ENCODE measurements at places on chromosomes 6 and 20.
A peak's percentile ranks its signal among the peaks of the same experiment; 100 is the strongest.

DNA sequence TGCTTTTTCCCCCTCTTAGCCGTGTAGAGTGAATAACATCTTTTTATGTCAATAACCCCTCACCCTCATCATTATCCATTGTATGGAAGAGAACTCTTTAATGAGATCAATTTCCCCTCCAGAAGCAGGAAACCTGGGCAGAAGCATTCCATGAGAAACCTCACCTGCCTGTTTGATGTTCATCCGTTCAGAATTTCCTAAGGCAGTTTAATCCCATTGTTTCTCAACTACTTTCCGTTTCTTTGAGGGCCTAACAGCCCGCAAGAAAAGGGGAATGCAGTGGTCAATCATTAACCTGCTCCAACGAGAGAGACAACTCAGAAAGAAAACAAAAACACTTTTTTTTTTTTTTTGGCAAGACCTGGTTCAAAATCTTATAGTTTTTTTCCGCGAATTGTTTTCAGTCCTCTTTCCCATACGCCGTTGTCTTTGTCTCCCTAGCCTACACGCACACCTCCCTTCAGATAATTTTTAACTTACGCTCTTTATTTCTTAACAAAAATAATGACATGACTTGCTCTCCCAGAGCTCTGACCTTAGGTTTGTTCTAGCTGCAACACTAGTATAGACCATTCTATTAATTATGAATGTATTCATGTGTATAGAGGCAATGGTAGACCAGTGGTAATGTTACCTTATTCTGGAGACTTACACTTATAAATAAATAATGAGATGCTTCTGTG, 25.6 kb upstream of the ID4 start:
- no peak for DNase-seq

GRCh38 chr20:62318400-62319345, 15.9 kb downstream of the ADRM1 start:
- no peak for DNase-seq

- DNase-seq: no peak
These were observed 848.2 kb downstream of the DHX35 start for GRCh38 chr20:39810309-39810708.

DNA sequence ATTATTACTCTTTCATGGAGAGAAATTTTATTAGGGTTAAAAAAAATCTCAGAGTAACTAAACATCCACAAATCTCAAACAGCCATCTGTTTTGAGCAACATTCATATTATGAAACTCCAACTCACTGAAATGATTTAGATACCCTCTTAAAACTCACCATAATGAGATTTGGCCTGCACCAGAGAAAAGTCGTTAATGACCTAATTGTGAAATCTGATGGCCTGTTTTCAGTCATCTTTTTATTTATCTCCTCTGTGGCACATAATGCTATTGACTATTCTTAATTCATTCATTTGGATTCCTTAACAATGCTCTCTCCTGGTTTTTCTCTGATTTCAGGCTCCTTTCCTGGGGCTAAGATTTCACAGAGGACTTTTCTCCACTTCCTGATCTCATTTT, 192.7 kb downstream of the RNF144B start:
- no peak for DNase-seq

- no peak for DNase-seq
These were observed 92.7 kb downstream of the EYA4 start for GRCh38 chr6:133333852-133334251.

- peak; percentile 17 for DNase-seq
These were observed 7.7 kb downstream of the BRPF3 start for GRCh38 chr6:36204068-36204753.

GRCh38 chr20:17646961-17647301, 35.1 kb downstream of the RRBP1 start:
- DNase-seq: no peak

DNA sequence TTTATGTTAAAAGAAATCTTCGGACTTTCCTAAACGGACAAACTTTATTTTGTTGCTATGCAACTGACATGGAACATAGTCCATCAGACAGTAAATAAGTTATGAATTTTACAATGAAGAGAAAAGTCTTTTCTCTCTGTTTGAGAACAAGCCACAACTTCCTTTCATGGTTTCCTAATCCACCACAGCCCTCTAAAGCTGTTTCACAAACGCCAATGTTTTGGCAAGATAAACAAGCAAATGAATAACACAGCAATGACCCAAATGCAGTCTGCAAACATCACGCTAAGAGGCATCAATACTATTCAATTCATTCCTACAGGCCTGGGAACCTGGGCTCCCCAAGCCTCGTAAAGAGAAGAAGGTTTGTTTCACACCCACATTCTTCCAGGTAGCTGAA, 60.4 kb downstream of the HAO1 start:
- DNase-seq: no peak

DNA sequence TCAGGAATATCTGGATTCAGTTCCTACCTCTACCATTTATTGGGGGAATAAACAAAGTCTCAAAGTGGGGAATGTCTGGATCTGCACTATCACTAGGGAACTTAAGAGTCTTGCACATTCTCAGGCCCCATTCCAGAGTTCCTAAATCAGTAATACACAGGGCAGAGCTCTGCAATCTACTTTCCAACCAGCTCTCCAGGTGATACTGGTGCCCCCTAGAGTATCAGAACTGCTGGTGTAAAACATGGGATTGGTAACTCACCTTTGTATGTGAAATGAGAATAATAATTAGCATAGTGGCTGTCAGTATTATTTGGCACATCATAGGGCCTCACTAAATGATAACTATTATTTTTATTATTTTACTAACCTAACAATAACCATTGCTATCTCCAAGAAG, 278.8 kb upstream of the IMPG1 start:
- DNase-seq: no peak

Measured in activated CD4-positive, alpha-beta T cell treated with anti-CD3 and anti-CD28 coated beads for 48 hours (primary cell).